ENCODE measurements at places on chromosomes 1 and 21.

GRCh38 chr1:171122893-171123292 is 32.2 kb downstream of the FMO3 start:
- DNase-seq: no peak

- no peak for DNase-seq
Measured at GRCh38 chr1:6354659-6355317, 38.8 kb downstream of the ACOT7 start.

DNA sequence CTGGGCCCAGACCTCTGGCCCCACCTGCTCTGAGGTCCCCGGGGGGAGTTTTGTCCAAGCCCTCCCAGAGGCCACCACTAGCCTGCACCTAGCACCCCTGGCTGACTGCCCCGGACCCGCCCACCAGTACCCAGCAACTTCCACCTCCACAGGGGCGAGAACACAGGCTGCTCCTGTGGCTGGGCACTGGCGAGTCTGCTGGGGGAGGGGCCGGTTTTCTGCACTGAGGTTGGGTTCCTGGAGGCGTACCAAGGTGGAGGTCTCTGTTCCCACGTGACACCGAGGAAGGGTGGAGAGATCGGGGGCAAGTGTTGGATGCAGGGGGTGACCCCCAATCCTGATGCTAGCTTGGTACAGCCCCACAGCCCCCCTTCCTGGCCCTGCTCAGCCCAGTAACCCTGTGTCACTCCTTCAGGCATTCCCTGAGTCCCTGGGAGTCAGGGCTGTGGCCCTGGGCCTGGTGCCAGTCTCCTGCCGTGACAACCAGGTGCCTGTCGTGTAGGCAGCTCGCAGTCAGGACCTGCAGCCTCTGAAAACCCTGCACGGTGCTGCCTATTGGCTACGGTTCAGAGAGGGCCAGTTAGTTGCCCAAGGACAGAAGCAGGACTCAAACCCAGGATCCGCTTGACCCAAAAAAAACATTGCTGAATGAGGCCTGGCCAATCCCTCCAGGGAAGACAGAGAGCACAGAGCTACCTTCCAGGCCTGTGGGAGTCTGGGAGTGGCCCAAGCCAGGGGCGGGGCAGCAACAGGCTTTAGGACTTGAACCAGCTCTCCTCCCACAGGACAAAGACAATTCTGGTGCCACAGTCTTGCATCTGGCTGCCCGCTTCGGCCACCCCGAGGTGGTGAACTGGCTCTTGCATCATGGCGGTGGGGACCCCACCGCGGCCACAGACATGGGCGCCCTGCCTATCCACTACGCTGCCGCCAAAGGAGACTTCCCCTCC is 3.1 kb downstream of the ESPN start:
- DNase-seq: no peak

GRCh38 chr1:27218736-27219135 is 15.7 kb upstream of the WDTC1 start:
- DNase-seq: no peak

DNA sequence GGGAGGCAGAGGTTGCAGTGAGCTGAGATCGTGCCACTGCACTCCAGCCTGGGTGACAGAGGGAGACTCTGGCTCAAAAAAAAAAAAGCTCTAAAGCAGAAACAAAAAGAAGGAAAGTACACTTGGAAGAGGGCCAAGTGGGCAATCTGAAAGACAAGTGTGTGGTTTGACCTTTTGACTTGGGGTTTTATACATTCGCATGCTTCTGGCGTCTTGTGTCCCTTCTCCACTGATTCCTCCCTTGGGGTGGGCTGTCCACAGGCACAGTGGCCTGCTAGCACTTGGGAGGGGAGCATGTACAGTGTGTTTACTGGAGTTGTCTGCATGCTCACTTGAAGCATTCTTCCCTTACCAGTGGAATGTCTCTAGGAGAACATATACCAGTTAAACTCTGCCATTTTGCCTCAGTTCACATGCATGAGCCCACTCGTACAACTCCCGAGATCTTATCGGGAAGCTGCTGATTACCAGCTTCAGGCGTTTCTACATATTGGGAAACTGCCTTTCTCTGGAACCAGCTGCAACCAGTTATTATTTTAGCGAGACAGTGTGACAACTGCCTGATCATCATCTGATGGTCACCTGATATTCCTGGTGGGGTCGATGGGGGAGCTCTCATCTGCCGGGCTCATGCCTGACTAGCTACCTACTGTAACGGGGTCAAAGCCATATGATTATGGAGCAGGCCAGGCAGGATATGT is 113.5 kb upstream of the ZNF678 start:
- no peak for DNase-seq

GRCh38 chr1:117658676-117659075 is 52.8 kb downstream of the TENT5C start:
- DNase-seq: no peak

- no peak for DNase-seq
Measured at GRCh38 chr1:46991083-46991923, 32.2 kb upstream of the CYP4X1 start.
